ENCODE measurements at places on chromosomes 7 and 10.

DNA sequence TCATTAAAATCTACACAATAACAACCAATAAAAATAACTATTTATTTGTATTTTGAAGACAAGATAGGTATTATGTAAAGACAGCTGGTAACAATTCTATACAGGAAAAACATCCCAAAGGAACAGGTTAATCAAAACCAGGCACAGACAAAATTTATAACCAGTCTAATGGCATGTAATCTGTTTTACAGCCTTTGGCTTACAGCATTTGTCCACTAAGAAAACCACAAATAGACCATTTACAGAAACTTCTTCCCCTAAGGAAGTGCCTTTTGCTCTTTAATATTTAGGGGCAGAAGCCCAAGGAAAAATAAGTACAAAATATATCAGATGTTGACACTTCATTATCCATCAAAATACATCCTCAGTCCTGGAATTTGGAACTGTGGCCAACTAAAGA, 65.0 kb downstream of the SVIL start:
- no peak for DNase-seq

DNA sequence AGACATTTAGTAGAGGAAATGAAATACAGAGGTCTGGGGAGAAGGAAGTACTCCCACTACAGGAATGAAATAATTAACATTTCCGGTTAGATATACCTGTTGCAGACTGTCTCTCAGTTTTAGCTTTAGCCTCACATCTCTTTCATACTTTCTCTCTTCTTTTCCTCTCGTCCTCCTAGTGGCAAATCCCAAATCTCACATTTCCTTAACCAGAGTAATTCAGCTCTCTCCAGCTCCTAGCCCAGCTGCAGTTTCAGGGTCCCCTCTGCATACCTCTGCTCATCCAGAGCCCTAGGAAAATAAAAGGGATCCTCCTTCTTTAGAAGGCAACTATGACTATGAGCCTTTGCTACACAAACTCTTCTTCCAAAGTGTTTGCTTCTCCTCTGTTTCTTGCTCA, 643.2 kb downstream of the PHTF2 start:
- DNase-seq, result no peak

- DNase-seq, result no peak
Observed at GRCh38 chr10:33347211-33347610, 12.7 kb upstream of the NRP1 start.

GRCh38 chr10:47222461-47222860, 77.5 kb upstream of the GDF10 start:
- DNase-seq, result no peak

DNA sequence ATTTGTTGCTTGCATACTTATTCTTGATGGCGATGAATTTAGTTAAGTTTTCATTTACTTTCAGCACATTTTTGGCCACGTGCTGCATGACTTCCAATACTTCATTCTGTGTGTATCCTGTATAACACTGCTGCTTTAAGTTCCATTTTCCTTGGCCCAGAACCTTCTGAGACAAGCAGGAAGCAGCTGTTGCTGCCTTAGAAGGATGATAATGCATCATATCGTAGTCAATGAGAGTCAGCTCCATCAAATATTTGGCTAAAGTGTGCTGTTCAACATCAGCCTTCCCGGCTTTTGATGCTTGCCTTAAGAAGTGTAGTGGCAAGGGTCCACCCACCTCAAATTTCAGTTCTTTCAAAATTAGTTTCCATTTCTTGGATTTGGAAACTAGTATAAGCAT, 59.2 kb upstream of the GLCCI1 start:
- no peak for DNase-seq

- DNase-seq, result no peak
Observed at GRCh38 chr10:22374489-22375126, 29.3 kb downstream of the SPAG6 start.

DNA sequence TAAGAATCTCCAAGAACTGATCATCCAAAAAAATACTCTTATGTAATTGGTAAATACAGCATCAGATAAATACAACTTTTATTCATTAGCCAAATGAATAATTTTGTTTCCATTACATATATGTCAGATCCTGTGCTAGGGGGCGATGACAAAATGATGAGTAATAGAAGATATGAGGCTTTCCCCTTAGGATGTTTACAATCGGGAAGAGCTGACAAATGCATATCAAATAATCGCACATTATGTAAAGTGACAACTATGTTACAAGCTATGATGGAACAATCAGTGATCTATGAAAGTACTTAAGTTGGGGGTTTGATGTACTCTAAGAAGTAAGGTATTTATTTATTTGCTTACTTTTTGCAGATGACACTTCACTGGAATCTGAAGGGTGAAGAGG, 465.6 kb upstream of the VSTM2A start:
- no peak for DNase-seq

DNA sequence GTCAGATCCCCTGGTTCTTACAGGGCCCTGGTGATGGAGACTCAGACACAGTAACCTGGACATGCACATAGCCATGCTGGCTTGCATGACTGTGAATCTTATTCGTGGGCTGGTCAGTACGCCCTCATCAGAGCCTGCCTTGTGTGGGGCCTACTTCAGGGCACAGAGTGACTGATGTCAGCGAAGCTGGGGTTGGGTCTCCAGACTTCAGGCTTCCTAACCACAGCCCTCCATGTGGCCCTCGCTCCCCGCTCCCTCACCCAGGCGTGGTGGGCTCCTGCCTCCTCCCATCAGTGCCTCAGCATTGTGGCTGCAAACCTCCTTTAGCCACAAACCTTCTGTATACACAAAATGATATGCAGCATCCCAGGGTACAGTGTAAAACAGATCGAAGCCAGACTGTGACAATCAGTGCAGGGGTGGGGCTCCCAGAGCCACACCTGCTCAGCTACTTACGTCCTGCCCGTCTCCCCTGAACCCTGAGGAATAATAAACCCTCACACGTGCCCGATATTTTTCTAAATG, 7.1 kb upstream of the C10orf105 start:
- no peak for DNase-seq

DNA sequence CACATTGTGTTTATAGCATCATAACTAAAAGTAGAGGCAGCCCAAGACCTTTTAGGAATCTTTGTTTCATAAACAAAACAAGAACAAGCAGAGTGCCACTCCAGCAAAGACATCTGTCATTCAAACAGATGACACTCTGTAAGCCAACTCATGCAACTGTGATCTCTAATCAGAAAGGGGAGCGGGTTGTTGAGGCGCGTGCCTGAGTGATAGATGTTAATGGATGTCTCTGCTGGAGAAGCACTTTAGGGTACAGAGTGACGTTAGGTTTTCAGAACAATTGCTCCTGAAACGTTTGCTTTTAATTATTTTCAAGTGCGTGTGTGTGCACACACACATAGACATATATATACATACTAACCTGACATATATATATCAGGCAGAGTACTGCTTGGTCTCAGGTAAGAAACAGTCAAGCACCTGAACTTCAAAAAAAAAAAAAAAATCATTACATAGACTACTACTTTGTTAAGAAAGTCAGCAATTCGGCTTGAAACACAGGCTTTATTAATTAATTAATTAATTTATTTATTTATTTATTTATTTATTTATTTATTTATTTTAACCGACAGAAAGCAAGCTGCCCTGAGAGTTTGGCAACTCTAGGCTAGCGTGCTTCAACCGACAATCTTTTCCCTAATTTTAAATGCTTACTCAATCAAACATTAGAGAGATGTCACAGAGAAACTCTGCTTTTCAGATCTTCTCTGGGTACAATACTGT, 109.1 kb downstream of the POU6F2 start:
- DNase-seq, result no peak

DNA sequence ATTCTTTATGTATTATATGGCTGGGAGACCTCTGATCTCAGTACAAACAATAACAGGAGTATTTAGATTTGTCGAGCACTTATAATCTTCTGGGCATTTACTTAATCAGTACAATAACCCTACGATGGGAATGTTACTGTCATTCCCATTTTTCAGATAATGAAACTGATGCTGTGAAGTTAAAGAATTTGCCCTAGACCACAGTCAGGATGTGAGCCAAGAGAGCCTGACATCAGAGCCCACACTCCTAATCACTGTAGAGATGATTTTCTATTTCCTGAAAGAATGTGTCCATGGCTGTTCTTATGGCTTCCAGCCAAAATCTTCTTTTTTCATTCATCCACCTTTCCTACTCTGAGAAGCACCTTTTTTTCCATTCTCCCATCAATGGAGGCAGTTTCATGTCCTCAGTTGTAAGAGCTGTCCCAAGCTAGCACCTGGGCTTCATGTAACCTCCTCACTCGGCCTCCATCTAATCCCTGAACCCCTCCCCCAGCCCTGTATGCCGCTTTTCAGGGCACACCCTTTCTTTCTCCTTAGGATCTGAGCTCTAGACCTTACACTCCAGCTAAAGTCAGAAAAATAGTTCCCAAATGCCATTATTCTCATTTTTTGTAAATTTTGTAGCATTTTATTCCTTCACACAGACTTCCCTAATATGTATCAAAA, 12.2 kb upstream of the CAV1 start:
- peak; percentile 74 for DNase-seq

DNA sequence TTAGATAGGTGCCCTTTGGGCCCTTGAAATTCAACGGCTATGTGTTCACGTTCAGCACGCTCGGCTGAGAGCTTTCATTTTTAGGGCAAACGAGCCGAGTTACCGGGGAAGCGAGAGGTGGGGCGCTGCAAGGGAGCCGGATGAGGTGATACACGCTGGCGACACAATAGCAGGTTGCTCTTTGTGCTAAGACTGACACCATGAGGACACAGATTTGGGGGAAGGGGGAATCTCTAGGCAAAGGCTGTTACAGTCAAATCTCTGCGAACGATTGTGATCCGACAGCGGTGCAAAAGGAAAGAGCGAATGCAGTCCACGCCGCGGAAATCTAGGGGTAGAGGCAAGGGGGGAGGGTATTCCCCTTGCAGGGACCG, 667 bp downstream of the KLLN start:
- DNase-seq, result peak; percentile 60
